ENCODE measurements at places on chromosomes 6 and 20.

DNA sequence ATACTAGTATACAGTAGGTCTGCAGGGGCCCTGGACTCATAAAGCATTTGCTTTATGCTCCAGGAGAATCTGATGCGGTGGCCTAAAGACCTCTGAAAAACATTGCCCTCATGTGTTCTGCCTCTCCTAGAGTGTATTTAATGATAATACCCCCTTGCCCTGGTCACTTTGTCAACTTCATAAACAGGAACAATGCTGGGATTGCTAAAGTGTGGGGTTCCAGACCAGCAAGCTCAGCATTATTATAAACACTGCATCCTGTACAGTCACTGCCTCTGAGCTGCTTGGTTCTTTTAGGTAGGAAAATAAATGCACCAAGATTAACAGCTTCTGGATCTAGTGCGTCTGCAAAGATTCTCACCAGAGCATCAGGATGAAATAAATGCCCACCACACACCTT, 12.2 kb downstream of the TREM1 start:
- DNase-seq, result no peak

- no peak for DNase-seq
Observed at GRCh38 chr6:90983462-90983861, 396.6 kb upstream of the MAP3K7 start.

DNA sequence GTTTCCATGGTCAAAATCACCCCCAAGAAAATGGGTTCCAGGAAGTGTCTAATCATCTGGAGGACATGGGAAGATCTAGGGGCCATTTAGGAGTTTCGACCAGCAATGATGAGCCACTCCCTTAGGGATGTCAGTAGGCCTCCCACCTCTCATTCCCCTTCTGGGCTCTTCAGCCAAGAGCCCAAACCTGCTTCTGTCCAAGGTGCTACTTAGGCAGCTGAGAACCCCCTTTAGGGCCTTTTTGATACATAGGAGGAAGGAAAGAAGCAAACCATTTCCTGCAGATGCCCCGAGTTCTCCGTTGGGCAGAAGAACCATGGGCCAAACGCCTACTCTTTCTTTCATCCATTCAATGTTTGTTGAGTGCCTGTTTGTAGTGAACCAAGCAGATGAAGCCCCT, 141.4 kb upstream of the RIN2 start:
- DNase-seq, result no peak

- DNase-seq, result no peak
Observed at GRCh38 chr20:10316582-10316981, 98.0 kb downstream of the SNAP25 start.

- DNase-seq, result no peak
Observed at GRCh38 chr20:36213362-36213761, 22.9 kb upstream of the AAR2 start.

DNA sequence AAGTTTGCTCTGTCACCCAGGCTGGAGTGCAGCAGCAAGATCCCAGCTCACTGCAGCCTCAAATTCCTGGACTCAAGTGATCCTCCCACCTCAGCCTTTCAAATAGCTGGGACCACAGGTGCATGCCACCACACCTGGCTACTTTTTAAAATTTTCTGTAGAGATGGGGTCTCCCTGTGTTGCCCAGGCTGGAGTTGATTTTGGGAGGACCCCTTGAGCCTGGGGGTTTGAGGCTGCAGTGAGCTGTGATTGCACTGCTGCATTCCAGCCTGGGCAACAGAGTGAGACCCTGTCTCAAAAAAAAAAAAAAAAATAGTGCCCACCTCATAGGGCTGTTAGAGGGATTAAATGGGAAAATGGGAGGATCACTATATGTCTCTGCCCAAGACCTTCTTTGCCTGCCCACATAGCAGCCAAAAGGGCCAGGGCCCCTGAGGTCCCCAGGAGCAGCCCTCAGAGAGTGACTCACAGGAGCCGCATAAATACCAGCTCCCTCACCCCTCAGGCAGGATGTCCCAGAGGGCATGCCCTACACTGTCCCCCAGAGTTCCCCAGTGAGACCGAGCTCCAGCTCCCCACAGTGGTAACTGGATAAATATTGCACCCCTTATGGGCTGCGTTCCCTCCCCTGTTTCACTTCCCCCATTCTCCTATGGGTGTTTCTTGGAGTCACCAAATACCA, 11.7 kb upstream of the MDGA1 start:
- no peak for DNase-seq
